ENCODE measurements at places on chromosomes 4 and X.

DNA sequence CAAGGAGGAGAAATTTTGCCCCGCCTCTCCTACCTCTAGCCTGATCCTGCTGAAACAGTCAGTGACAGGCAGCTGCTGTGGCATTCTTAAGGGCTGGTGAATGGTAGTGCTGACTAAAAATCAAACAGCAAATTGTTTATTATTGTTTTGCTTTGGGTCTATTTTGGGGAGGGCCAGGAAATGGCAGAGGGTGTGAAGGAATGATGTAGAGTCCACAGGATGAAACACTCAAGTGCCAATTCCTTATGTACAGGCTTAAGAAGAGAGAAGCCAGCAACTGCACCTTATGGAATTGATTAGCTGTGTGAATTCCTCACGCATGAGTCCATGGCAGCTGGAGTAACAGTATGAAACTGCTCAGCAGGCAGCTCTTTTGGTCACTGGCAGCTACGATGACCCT, 39.7 kb downstream of the VEGFC start:
- no peak for DNase-seq

- no peak for DNase-seq
Observed at GRCh38 chr4:25770847-25771246, 91.9 kb downstream of the SEL1L3 start.

GRCh38 chr4:137711502-137711901, 179.2 kb upstream of the PCDH18 start:
- DNase-seq = no peak

DNA sequence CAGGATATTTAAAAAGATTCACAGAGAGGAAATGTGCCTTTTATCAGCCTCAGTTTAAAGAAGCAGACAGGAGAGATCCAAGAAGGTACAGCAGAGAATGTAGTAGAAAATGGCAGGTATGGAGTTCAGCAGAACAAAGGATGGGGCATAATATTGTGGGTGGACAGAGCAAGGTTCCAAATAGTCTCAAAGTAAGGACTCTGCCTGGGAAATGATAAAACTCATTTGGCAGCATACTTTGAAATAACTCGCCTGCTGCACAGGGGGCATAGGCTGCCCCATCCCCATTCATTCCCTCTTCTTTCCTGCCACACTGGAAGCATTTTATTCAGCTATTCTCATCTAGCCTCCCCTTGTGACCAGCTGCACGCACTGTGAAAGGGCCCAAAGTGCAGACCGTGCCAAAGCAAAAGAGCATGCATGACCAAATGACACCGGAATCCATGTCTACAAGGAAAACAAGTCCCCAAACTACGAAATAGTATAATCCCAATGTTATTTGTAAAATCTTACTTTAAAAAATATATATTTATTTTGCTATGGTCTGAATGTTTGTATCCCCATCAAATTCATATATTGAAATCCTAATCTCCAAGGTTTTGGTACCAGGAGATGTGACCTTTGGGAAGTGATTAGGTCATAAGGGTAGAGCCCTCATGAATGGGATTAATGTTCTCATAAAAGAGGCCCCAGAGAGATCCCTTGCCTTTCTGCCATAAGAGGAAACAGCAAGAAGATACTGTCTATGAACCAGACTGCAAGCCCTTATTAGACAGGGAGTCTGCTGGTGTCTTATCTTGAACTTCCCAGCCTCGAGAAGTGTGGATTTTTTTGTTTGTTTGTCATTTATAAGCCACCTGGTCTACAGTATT, 77.4 kb upstream of the PRSS48 start:
- no peak for DNase-seq

- no peak for DNase-seq
Observed at GRCh38 chr4:10671799-10672198, 12.8 kb downstream of the CLNK start.

GRCh38 chr4:87032884-87033533, 98.2 kb downstream of the AFF1 start:
- DNase-seq = no peak

GRCh38 chr4:158236304-158237030, 26.2 kb downstream of the TMEM144 start:
- DNase-seq = no peak

- DNase-seq = no peak
Observed at GRCh38 chrX:23373129-23373804, 38.6 kb downstream of the PTCHD1 start.

GRCh38 chrX:79167462-79167861, 23.0 kb downstream of the GPR174 start:
- DNase-seq = no peak

DNA sequence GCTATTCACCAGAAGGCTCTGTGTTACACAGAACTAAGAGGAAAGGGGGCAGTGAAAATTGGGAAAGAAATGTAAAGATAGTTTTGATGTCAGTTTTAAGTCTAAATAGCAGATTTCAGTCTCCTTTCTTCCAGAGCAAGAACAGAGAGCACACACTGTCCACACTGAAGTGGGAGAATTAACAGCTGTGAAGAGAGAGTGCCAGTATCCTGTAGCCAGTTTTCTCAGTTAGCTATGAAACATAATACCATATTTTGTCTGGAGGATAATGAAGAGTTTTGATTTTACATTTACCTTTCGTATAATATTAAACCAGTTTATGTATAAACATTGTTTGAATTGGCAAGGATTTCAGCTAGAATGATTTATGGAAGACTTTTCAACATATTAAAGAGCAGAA, 35.1 kb downstream of the FBXO8 start:
- DNase-seq = no peak

- no peak for DNase-seq
Observed at GRCh38 chr4:182145334-182145905, 97.8 kb upstream of the TENM3 start.

- no peak for DNase-seq
Observed at GRCh38 chr4:77777135-77777807, 41.9 kb downstream of the CNOT6L start.

DNA sequence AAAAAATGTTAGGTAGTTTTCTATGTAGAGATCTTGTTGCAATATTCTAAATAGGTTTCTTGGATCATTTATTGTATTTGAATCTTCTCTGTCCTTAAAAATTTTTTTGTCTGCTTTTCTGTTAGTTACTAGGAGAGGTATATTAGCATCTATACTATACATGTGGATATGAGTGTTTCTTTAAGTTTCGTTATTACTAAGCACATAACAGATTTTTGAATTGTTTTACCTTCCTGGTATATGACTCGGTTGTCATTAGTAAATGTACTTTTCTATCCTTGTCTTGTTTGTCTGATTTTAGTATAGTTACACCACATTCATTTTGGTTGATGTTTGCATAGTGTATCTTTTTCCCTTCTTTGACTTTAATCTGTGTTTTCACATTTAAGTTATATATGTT, 20.2 kb downstream of the PYURF start:
- no peak for DNase-seq

DNA sequence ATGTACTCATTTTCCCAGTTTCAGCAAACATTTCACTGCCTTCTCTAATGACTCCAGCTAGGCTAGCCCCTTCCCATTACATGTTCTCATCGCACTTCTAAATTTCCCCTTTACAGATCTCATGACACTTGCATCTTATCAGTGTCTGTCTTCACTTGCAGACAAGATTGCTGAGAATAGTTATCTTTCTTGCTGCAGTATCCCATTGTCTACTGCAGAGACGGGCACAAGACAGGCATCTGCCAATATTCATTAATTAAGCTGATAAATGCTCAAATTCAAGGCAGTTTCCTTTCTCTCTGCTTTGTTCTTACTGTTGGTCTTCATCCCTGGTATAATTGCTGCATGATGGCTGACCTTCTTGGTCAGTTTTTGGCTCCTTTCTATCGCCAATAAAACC, 175.9 kb downstream of the ANTXR2 start:
- no peak for DNase-seq

DNA sequence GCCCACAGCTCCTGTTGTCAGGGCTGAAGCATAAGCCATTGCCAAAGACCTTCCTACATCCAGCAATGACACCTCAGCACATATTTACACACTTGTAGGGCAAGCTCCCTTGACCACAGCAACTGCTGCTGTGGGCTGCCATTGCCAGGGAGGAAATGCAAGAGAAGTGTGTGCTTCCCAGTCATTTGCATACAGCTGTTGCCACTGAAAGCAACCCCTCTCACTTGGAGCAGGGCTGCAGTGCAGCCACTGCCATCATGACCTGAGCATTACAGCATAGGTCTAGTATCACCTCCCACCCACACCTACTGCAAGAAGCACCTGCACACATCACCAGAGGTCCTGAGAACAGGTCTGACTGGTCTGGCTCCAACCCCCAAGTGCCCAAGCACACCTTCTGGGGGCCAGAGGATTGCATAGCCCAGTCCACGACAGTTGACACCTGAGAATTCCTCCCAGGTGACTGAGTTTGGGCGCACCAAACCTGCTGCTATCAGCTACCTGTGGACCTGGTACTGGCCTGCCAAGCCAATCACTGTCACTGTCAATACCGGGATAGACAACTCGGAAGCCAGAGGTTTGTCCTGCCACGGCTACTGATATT, 636.5 kb upstream of the SLIT2 start:
- no peak for DNase-seq

GRCh38 chr4:153004081-153004850, 68.1 kb downstream of the FHDC1 start:
- DNase-seq = no peak

DNA sequence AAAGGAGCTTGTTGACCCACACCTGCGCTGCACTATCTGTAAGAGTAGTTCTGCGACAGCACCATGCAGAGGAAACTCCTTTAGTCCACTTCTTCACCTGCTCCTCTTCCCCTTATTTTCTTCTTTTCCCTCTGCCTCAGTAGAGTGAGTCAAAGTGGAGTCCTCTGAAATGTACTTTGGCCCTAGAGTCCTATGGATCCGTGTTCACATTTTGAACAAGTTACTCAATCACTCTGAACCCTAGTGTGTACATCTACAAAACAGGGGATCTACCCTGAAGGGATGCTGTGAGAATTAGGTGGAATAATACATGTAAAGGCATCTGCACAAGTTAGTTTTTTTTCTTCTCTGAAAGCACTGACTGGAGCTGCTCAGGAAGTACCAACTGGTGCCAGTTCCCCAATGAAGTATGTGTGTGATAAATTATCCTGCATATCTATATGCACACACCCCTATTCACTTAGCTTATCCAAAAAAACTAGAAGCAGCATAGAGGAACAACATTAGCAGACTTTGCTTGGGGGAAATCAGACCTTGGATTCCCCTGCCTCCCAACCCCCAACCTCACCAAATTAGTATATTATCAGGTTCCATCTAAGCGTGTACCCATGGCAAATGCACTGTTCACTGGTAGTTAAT, 118.5 kb upstream of the FAM9C start:
- no peak for DNase-seq

DNA sequence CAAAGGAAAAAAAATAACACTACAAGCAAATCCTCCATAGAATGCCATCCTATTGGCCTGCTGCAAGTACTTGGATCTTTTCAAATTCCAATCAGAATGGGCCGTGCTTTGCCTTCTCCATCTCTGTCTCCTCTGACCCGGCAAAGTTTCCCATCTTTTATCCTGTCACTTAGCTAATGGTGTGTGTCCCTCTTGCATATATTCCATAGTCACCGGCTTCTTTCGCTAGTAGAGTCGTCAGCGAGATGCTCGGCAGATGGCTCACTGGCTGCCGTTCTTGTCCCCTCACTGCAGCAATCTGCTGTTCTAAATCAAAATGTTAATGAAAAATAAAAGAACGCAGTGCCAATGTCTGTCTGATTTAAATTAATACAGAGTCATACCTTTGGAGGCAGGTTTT, 22.1 kb downstream of the GRIA3 start:
- DNase-seq = no peak
